H1 (cell line): ENCODE measurements at places on chromosomes 11 and 22.

DNA sequence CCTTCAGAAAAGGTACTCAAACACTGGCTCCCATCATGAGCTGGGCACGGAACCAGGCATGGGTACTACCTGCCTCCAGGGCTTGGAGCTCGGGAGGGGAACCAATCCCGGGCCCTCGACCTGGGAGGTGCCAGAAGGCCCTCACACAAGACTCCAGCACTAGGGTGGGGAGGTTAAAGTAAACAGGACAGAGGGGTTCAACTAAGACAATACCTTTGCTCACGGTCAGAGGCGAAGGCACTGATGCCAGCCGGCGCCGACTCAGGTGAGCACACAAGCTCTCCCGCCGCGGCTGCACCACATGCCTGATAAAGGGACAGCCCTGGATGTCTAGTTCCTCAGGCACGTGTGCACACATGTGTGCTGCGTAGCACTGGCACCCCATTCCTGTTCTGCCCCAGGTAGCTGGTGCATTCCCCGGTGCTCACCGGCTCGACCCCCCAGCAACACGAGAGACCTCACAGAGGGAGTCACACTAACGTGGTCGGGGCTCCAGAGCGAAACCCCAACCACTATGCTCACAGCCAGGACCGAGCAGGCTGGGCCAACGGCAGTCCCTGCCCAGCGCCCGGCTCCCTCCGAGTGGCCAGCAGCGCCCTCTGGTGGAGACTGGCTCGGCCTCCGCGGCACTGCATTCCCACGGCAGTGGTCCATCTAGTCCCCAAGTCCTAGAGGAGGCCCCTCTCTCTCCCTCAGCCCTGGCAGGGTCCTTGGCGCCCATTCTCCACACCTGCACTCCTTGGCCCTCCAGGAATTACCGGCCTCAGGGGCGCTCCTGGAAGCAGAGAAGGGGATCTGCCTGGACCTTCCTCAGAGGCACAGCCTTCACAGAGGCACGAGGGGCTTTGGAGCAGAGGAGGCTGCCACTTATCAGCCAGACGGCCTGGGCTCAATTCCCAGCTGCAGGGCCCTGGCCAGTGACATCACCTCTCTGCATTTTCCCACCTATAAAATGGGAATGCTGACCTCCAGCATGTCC is 28.8 kb upstream of the MOB2 start:
- H3K4me1 ChIP-seq = peaks cover 8% of the 10 kb centered on the region
- peak; percentile 99 for DNase-seq
- no peak overlapping the region for H3K4me3 ChIP-seq

- peaks cover 44% of the 10 kb centered on the region for H3K36me3 ChIP-seq
- H3K4me1 ChIP-seq = no peaks in the 10 kb centered on the region
These were observed 14.0 kb downstream of the MPEG1 start for GRCh38 chr11:59198726-59199125.

DNA sequence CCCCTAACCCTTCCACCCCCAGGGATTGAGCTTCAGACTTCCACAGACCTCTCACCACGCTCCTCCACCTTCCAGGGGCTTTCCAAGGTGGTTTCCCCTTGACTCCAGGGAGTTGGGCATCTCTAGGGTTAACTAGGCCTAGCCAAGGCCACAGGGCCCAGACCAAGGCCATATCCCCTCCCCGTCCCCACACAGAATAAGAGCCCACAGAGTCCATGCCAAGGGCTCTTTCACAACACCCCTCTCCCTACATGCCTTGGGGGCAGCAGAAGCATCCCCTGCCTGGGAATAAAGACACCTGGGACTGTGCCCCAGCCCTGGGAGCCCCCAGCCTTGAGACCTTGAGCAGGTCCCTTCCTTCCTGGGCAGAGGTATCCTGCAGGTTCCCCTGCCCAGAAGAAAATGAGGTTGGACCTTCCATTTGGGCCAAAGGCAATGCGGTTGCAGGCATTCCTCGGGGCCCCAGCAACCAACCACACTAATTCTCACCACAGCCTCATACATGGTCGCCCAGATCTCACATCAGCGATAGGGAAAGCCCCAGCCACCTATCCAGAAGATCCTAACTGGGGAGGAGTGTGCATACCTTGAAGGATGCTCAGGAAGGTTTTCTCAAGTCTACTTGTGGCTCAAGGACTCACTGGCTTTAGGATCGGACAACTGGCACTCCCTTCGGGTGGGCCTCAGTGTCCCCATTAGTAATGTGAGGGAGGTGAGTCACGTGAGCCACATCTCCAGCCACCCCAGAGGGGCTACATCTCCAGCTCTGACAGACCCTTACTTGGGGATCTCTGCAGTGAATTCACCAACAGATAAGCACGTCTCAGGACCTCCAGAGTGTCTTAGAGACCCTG is 1.7 kb downstream of the GDPD5 start:
- H3K27ac ChIP-seq = no peak overlapping the region
- H3K36me3 ChIP-seq = no peaks in the 10 kb centered on the region
- H3K27me3 ChIP-seq = peaks cover 35% of the 10 kb centered on the region
- no peak for DNase-seq

DNA sequence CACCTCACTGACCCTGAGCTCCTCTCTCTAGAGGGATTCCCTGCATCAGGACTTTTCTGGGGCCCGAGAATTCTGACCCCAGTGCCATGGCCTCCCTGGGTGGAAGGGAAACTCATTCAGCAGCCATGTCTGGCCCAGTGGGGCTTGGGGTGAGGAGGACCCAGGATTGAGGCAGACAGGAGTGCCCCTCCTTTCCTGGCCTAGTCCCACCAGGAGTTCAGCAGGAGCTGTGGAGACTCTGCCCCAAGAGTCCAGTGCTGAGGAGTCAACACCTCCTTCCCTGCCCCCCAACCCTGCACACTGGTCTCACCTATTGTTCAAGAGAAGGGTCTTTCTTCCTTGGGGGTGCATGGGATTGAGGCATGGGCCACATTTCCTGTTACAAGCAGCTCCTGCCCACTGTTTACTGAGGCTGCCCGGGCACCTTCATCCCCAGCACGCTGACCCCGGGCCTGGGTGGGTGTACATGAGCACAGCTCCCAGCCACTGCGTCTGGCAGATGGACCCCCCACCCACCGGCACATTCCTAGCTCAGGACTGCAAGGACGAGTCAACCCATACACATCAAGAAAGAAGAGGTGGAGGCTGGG is 33.9 kb downstream of the ALX4 start:
- H3K4me3 ChIP-seq = no peak overlapping the region
- no peaks in the 10 kb centered on the region for H3K36me3 ChIP-seq
- no peak overlapping the region for H3K27ac ChIP-seq
- H3K27me3 ChIP-seq = no peaks in the 10 kb centered on the region
- no peak for DNase-seq
